ENCODE measurements at places on chromosomes 16 and 17. TPM values are rescaled to one million over a fixed set of nuclear protein-coding genes. Genes with fewer than 3 reads are reported as not detected.

Gene OR4D1
- total RNA-seq, result not detected

- DNase-seq, result no peak
- no peak overlapping the region for H3K27ac ChIP-seq
- H3K4me3 ChIP-seq, result no peak overlapping the region
- H3K4me1 ChIP-seq, result peaks cover 5% of the 10 kb centered on the region
- H3K27me3 ChIP-seq, result no peaks in the 10 kb centered on the region
- H3K36me3 ChIP-seq, result no peaks in the 10 kb centered on the region
These were observed 27.3 kb upstream of the ABCC12 start for GRCh38 chr16:48182979-48183537.

Gene ZBTB4
- total RNA-seq, result 40.4 TPM

Gene CHST4
- total RNA-seq, result not detected

DNA sequence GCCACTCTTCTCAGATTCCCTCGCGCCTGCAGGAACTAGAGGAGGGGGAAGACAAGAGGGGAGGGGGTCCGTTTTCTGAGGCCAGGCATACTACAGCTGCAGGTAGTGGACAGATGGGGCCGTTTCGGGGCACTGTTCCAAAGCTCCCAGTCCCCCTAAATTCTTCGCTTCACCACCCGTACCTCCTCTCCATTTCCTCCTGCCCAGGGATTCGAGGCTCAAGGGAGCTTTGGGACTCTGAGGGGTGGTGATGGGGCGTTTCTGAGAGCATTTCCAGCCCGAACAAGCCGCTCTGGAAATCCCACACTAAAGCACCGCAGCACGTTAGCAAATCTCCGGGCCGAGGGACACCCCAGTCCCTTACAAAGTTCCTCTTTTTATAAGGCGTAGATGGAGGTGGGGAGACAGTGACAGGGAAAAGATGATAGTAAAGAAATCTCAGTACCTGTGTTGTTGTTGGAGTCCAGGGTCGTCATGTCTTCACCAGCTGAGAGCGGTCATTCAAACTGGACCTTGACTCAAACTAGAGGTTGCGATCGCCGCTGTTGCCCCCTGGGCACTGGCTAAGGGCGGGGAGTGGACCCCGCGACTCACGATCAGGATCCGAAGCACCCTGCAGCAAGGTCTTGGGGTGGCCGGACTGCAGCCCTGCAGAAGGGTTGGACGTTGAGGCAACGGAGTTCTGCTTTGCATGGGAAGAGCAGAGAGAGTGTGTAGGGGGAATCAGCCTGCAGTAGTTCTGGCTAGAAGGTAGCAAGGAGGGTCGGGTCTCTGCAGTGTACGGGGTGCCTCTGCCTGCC, 570 bp downstream of the NR1D1 start:
- H3K27ac ChIP-seq, result peak overlapping the region; percentile 59
- H3K36me3 ChIP-seq, result no peaks in the 10 kb centered on the region

GRCh38 chr16:79393127-79393526, 207.4 kb downstream of the MAF start:
- no peaks in the 10 kb centered on the region for H3K36me3 ChIP-seq
- no peaks in the 10 kb centered on the region for H3K27me3 ChIP-seq
- DNase-seq, result peak; percentile 56
- no peak overlapping the region for H3K27ac ChIP-seq
- peaks cover 7% of the 10 kb centered on the region for H3K4me1 ChIP-seq

Gene FAM83G
- 8.0 TPM for total RNA-seq

Gene IFT20
- total RNA-seq, result 45.6 TPM

DNA sequence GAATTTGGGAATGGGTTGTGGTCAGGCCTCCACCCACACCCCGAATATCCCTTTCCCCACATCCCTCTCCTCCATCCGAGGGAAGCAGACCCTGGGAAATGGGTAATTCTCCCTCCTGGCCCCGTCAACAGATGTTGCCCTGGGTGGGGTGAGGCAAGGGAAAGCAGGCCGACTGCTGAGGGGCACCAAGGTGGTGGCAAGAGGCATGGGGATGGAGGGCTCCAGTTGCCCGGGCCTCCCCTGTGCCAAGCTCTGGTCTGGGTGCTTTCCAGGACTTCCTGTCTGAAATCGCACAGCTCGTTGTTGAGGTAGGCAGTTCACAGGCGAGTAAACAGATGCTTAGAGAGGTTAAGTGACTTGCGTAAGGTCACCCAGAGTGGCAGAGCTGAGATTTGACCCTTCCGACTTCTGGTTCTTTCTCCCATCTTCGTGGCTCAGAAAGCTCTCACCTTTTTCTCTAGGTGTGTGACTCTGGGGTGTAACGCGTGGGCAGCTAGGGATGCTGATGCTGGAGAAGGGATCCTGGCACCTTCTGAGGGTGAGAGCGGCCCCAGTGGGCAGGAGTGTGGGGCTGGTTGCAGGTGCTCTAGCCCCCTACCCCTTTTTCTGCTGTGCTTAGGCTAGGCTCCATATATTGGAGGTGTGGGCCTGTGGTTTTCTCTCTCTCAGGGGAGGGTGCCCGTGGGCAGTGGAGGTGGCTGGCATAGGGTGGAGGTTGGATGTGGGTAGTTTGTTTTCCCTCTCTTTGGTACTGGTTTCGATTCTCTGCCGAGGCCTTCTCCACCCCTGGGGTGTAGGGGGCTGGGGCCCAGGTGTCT, 17.2 kb downstream of the RARA start:
- no peaks in the 10 kb centered on the region for H3K27me3 ChIP-seq
- no peak overlapping the region for H3K4me3 ChIP-seq
- peaks cover 52% of the 10 kb centered on the region for H3K4me1 ChIP-seq
- DNase-seq, result no peak
- H3K36me3 ChIP-seq, result peaks cover 4% of the 10 kb centered on the region

DNA sequence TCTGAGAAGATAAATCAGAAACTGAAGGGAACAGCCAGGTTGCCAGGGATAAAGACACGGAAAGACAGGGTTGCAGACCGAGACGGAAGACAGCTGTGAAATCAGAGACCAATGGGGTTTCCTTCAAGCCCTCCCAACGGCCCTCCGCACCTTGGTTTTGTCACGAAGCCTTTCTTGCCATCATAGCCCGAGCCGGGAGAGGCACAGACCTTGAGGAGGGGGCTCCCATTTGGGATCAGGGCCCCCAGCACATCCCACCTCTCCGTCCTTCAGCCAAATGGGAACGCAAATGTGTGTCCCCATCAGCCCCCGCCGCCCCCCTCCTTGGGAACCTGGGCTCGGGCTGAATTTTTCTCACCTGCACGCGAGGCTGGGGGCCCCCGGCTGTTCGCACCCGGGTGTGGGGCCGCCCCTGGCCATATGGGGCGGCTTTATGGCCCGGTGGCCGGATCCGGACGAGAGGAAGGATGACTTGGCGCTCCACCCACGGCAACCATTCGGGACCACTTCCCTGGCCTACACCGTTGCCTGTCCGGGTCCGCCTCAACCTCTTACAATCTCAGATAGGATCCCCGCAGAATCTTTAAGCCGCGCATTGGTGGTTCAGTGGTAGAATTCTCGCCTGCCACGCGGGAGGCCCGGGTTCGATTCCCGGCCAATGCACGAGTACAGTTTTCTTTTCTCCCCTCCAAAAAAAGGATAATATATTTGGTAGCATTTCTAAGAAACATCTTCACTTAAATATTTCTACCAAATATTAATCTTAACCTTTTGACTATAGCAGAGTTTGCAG, 1.4 kb upstream of the HES7 start:
- peaks cover 4% of the 10 kb centered on the region for H3K4me1 ChIP-seq
- DNase-seq, result peak; percentile 72
- H3K4me3 ChIP-seq, result peak overlapping the region; percentile 64
- H3K27ac ChIP-seq, result no peak overlapping the region

- no peak for DNase-seq
- H3K27me3 ChIP-seq, result no peaks in the 10 kb centered on the region
- no peak overlapping the region for H3K4me3 ChIP-seq
- no peak overlapping the region for H3K27ac ChIP-seq
- peaks cover 9% of the 10 kb centered on the region for H3K4me1 ChIP-seq
These were observed 102.3 kb downstream of the XYLT1 start for GRCh38 chr16:17368446-17368845.

DNA sequence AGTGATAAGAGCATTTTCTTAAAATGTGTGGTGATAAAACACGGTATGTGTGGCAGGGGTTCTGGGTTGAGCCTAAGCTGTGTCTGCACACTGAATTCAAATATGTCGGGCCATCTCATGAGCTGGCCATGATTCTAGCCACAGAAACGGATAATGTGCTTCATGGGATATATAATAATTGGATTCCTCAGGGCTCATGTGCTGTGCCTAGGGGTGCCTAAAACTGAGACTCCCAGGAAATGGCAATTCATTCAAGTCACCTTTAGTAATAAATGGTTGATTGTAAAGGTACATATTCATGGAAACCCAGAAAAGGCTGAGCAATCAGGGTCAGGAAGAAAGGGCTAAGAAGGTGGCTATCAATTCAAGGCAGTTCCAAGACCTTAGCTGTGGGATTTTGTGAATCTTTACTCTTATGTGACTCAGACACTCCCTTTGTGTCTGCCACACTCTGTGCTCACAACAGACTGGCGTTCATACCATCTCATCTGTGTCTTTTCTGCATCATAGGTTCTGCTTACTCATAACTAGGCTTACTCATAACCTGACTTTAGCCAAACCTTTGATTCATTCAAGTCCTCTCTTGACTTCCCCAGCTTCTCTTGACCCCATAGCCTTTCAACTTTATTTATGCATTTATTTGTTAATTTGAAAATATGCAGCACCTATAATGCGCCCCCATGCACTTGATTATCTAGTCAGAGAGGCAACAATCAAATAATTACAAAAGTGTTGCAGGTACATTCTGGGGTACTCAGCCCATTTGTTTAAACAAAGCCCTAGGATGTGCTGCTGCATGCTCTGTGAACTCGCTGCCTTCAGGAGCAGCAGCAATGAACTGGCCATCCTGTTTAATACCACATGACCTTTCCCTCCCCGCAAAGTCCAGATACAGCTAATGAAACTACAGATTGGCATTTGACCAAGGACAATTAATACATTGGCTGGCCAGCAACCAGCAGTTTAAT, 28.4 kb upstream of the MED13 start:
- no peak for DNase-seq
- no peak overlapping the region for H3K27ac ChIP-seq
- no peaks in the 10 kb centered on the region for H3K4me1 ChIP-seq
- H3K4me3 ChIP-seq, result no peak overlapping the region
- H3K27me3 ChIP-seq, result no peaks in the 10 kb centered on the region
- no peaks in the 10 kb centered on the region for H3K36me3 ChIP-seq

DNA sequence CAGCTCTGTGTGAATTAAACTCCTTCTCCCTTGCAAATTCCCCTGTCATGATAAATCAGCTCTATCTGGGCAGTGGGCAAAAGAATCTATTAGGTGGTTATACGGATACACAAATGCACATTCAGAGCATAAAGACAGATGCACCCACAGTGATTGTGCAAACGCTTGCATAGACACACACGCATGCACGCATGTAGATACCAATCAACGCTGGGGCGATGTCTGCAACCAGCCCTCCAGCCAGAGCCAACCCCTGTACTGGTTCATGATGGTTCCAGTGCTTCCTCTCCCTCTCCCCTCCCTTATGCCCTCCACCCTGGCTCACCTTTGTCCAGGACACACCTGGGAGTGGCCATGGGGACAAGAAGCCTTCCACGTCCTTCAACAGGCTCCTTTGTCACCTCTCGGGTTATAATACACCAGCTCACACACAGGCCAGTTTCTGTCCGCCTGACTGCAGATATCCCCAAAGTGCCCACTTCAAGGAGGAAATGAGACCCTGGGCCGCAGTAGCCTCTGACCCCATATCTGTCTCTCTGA, 33.1 kb upstream of the SNN start:
- no peak overlapping the region for H3K27ac ChIP-seq
- DNase-seq, result no peak
- no peaks in the 10 kb centered on the region for H3K36me3 ChIP-seq
- no peak overlapping the region for H3K4me3 ChIP-seq
- H3K4me1 ChIP-seq, result peaks cover 6% of the 10 kb centered on the region
- no peaks in the 10 kb centered on the region for H3K27me3 ChIP-seq

- H3K4me3 ChIP-seq, result no peak overlapping the region
- H3K27me3 ChIP-seq, result peaks cover 6% of the 10 kb centered on the region
- no peak for DNase-seq
- no peak overlapping the region for H3K27ac ChIP-seq
These were observed 226.6 kb upstream of the RPL38 start for GRCh38 chr17:73976676-73977521.

GRCh38 chr16:27113341-27113841, 46.7 kb downstream of the C16orf82 start:
- no peak overlapping the region for H3K27ac ChIP-seq
- no peaks in the 10 kb centered on the region for H3K4me1 ChIP-seq
- no peak overlapping the region for H3K4me3 ChIP-seq
- no peaks in the 10 kb centered on the region for H3K36me3 ChIP-seq

- no peak for DNase-seq
- H3K27ac ChIP-seq, result no peak overlapping the region
- peaks cover 49% of the 10 kb centered on the region for H3K36me3 ChIP-seq
- H3K4me3 ChIP-seq, result no peak overlapping the region
These were observed 50.6 kb downstream of the PLD6 start for GRCh38 chr17:17155568-17155967.

GRCh38 chr16:5478036-5478435, 380.4 kb upstream of the EEF2KMT start:
- no peak for DNase-seq
- H3K27me3 ChIP-seq, result no peaks in the 10 kb centered on the region
- H3K36me3 ChIP-seq, result no peaks in the 10 kb centered on the region
- H3K4me1 ChIP-seq, result no peaks in the 10 kb centered on the region

DNA sequence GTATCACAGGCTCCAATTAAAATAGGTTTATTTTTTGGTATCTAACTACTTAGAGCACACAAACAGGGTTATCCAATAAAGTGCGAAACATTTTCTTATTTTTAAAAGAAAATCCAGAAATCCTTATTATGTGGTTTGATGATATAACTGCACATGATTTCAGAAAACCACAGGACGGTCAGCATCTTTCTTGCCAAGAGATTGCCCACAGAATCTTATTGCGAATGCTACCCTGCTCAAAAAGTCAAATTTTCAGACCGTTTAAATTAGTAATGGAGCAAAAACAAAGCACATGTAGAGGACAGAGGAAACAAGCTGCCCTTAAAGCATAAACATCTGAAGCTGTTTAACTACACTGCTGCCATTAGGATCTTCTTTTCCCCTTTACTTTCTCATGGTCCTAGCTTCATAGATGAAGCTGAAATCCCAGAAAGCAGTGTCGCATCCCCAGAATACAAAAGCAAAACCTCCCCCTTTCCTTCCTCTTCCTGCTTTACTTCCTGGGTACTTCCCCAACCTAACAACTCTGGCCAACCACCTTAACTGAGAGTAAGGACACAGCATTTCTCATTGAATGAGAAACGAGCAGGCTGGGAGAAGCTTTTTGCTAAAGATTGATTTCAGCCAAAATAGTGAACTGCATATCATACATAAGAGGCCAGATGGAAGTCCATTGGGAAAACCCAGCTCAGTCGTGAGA, 43.7 kb downstream of the CMTM4 start:
- H3K27ac ChIP-seq, result no peak overlapping the region
- no peaks in the 10 kb centered on the region for H3K27me3 ChIP-seq
- no peaks in the 10 kb centered on the region for H3K36me3 ChIP-seq
- peaks cover 5% of the 10 kb centered on the region for H3K4me1 ChIP-seq

GRCh38 chr17:59423137-59423724, 91.8 kb downstream of the YPEL2 start:
- peak overlapping the region; percentile 98 for H3K27ac ChIP-seq
- H3K4me1 ChIP-seq, result peaks cover 90% of the 10 kb centered on the region
- no peaks in the 10 kb centered on the region for H3K36me3 ChIP-seq
- peak; percentile 92 for DNase-seq
- H3K4me3 ChIP-seq, result no peak overlapping the region
- no peaks in the 10 kb centered on the region for H3K27me3 ChIP-seq
